Stimulated activated CD8-positive, alpha-beta memory T cell treated with anti-CD3 and anti-CD28 coated beads, Interleukin-4, amount 100 ng/mL, for 4 hours (primary cell): ENCODE measurements at places on chromosomes 6 and 20.

DNA sequence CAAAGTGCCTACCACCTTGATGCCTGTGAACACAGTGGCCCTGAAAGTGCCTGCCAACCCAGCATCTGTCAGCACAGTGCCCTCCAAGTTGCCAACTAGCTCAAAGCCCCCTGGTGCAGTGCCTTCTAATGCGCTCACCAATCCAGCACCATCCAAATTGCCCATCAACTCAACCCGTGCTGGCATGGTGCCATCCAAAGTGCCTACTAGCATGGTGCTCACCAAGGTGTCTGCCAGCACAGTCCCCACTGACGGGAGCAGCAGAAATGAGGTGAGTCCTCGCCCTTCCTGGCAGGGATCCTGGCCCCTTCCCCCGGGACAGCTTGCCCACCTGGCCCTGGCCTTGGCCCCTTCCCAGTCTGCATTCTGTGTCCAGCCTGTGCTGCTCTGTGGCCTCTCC lies 17.9 kb downstream of the MAVS start:
- no peak for DNase-seq

DNA sequence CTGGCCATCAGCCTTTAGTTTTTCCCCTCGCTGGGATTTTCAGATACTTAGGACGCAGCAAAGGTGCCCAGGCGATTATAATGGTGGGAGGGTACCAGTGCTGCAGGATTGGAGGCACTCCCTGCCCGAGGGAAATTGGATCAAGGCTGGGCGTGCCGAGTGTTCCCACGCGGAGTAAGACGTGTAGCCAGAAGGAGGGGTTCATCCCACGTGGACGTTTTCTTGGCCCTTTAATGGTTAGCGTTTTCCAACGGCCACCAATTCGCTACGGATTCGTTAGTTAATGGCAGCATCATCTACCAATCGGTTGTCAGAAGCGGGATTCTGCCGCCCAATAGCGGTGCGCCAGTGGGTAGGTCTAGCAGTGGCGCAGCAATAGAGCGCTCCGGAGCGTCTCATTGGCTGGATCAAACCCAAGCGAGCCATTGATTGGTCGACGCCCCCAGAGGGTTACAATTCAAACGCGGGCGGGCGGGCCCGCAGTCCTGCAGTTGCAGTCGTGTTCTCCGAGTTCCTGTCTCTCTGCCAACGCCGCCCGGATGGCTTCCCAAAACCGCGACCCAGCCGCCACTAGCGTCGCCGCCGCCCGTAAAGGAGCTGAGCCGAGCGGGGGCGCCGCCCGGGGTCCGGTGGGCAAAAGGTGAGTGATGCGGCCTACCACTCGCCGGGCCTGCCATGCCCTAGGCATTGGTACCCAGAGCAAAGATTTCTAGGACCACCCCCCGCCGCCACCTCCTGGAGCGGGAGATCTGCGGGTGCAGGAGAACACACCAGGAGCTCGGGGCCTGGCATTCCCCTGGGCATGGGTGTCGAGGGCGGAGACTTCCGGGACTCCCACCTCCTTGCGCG lies at the start of gene UBE2C:
TSS of gene UBE2C (plus strand) at position 488 of the 849 bp plus-strand sequence. CDS start at position 540, 52 bp downstream.
- DNase-seq, result peak; percentile 86

DNA sequence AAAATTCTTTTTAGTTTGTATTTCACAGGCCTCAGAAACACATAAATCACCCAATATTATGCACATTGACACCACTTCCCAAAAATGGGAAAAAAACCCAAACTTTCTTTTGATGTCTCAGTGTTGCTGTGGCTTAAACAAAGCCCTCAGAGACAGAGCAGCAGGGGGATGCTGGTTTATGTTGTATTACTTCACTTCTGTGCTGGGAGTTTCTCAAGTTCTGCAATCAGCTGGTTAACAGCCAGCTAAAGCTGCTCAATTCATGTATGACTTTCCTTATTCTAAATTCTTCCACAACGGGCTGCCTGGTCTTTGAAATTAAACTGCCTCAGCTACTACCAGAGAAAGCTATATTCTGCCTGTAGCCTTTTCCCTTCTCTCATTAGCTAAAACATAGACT lies 5.6 kb downstream of the FILIP1 start:
- DNase-seq, result no peak

DNA sequence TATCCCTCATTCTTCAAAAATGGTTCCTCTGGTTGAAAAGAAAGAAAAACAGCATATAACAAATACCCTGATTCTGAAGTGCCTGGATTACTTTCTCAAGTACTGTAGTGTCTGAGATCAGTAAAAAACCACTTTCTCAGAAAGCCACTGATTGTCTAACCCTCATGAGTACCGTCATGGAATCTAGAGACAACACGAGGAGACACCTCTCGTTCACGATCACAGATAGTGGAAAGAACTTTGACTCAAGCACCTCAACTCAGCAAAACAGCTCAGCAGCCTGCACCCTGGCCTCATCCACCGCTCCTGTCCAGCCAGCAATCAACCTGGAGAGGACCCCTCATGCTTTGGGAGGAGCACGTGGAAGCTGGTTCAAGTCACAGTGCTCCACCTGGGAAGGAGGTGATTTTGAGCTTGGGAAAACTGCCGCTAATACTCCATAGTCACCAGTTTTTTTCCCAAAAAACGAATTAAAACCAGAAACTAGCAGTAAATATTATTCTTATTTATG lies 1.0 kb downstream of the SCML4 start:
- DNase-seq, result peak; percentile 16

- DNase-seq, result no peak
Measured at GRCh38 chr6:99432877-99433276, 7.8 kb upstream of the PNISR start.

GRCh38 chr6:169999367-169999766 lies 247.9 kb downstream of the ERMARD start:
- no peak for DNase-seq

- DNase-seq, result no peak
Measured at GRCh38 chr20:52746190-52746589, 226.0 kb upstream of the TSHZ2 start.

GRCh38 chr6:130409418-130410100 lies 43.7 kb downstream of the TMEM200A start:
- no peak for DNase-seq

DNA sequence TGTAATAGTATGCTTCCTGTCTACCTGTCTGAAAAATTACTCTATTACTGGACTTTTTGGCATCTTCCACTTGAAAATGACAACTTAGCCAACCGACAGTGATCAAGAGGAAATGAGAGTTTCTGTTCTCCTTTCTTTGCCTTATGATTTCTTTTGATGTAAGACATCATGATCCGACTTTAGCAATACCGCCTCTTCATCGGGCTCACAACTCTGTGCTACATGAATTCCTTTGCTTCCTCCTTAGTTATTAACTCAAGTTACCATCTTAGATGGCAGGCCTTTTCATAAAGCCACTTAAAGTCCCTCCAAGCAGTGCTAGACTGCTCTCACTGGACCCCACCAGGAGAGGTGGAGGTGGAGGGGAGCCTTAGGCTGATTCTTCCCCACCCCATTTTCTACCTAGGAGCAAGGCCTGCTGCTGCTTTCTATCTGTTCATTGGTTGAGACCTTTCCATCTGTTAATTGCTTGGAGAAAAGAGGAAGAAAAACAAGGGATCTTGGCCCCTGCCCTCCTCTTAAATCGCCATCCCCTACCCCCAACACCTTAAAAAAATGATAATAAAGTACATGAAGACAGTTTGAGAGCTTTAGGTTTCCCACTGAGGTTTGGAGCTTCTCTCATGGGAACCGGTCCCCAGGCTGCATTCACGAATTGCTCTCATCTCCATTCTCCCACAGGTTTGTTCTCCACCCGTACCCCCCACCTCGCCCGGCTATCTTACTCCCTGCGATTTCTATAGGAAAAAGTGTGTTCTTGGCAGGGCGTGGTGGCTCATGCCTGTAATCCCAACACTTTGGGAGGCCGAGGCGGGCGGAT lies 21.6 kb upstream of the MCM3 start:
- no peak for DNase-seq

DNA sequence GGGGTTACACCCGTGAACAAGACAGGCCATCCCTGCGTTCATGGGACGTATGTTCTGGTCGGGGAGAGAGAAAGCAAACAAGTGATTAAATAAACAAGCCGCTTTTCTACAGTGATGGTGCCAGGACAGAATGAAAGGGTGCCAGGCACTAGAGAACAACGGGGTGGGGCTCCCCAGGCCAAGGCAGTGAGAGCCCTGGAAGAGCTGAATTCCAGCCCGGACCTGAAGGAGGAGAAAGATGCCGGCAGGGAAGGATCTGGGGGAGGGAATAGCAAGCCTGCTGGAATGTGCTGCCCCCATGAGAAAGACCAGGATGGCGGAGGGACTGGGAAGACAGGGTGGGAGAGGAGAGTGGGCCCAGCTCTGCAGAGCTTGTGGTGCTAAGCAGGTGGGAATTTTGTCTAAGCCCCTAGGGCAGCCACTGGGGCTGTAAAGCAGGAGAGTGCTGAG lies 7.5 kb downstream of the SNAI1 start:
- no peak for DNase-seq
